ENCODE measurements at places on chromosomes 3 and 15.

DNA sequence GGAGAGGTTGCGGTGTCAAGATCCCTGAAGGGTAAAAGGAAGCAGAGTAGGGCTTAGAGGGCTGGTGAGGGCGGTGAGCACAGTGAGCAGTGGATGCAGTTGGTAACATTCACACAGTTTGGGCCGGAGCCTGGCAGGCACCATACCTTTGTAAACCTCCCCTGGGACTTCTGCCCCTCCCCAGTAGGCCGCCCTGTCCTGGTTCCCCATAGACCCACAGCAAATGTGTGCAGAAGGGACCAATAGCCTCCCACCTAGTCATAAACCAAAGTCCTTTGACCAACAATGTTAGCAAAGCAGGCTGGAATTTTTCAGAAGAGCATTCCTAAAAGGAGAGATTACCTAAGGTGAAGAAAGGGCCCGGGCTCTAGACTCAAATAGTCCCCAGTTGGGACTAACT lies 1.7 kb upstream of the PHGR1 start:
- DNase-seq = no peak

GRCh38 chr3:46824211-46824970 lies 38.9 kb downstream of the MYL3 start:
- no peak for DNase-seq

DNA sequence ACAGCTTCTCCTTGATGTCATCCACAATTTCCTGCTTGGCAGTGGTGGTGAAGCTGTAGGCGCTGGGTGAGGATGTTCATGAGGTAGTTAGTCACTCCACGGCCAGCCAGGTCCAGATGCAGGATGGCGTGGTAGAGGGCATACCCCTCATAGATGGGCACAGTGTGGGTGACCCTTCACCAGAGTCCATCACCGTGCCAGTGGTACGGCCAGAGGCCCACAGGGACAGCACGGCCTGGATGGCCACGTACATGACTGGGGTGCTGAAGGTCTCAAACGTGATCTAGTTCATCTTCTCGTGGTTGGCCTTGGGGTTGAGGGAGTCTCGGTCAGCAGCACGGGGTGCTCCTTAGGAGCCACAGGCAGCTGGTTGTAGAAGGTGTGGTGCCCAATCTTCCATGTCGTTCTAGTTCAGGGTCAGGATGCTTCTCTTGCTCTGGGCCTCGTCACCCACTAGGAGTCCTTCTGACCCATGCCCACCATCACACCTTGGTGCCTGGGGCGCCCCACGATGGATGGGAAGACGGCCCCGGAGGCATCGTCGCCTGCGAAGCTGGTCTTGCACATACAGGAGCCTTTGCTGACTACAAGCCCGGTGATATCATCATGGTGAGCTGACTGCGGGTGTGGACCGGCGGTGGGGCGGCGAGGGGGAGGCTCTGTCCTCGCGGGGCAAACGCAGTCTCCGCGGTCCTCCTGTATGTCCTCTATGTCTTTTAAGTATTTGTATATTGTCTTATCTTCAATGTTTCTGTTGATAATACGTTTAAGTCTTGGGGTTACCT lies 1119.0 kb downstream of the NAALADL2 start:
- no peak for DNase-seq

GRCh38 chr3:134816623-134817022 lies 21.6 kb downstream of the EPHB1 start:
- no peak for DNase-seq

GRCh38 chr15:39573844-39574243 lies 7.0 kb upstream of the THBS1 start:
- no peak for DNase-seq

DNA sequence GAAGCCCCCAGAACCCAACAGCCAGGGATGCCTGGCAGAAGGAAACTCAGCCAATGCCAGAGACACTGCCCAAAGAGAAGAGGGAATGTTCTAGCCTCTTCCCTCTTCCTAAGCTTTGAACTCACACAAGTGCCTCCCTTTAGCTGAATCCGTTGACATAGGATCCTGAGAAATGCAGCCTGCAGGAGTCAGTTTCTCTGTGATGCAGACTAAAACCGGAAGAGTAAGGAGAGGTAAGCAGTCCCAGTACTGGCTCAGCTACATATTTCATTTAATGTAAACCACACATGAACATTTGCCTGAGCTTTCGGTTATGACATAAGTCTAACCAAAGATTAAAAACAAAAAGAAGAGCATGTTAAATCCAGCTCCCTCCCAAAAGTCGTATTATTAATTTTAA lies 768.7 kb downstream of the TBL1XR1 start:
- no peak for DNase-seq

DNA sequence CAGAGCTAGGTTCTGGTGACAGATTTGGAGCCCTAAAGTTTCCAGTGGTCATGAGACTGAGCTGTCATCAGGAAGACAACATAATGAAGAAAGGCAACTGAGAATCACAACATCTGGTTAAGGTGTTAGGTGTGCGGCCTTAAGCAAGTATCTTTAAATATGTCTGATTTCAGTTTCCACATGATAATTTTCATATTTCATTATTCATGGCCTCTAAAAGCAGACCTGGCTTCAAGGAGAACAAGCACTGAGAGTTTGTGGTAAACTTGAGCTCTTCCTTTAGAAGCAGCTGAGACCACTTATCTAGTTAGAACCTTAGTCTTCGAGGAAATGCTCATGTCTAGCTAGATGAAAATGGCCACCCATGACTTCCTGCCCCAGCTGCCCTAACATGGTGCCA lies 25.7 kb upstream of the MYLK start:
- DNase-seq = no peak

DNA sequence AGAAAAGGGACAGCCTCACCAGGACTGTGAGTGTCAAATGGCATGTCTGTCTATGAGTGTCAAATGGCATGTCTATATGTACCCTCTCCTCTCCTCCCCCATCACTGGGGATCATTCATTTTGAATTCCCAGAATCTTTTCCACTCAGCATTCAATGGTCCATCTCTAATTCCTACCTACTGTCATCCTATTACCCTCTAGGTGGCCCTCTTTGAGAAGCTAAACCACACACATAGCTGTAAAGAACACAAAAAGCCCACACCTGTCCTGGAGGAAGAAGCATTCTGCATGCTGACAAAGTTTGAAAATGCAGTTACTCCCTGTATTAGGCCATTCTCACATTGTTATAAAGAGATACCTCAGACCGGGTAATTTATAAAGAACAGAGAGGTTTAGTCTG lies 46.2 kb upstream of the PYDC2 start:
- DNase-seq = no peak

- DNase-seq = no peak
Observed at GRCh38 chr3:14170531-14171159, 7.8 kb downstream of the XPC start.

DNA sequence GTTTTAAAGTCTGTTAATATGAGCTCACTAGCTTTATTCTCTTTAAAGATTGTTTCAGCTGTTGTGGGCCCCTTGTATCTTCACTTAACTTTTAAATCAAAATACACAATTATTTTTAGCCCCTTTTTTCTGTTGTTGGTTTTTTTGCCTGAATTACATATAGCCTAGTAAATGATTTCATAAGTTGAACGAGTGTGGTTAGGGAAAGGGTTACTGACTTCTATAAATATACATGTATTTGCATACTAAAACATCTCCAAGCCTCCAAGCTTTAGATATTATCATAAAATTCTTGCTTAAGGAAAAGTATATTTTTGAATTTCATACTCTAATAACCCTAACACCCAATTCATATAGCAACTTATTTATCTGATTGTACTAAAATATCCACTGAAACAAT lies 73.2 kb upstream of the ARL6 start:
- no peak for DNase-seq

DNA sequence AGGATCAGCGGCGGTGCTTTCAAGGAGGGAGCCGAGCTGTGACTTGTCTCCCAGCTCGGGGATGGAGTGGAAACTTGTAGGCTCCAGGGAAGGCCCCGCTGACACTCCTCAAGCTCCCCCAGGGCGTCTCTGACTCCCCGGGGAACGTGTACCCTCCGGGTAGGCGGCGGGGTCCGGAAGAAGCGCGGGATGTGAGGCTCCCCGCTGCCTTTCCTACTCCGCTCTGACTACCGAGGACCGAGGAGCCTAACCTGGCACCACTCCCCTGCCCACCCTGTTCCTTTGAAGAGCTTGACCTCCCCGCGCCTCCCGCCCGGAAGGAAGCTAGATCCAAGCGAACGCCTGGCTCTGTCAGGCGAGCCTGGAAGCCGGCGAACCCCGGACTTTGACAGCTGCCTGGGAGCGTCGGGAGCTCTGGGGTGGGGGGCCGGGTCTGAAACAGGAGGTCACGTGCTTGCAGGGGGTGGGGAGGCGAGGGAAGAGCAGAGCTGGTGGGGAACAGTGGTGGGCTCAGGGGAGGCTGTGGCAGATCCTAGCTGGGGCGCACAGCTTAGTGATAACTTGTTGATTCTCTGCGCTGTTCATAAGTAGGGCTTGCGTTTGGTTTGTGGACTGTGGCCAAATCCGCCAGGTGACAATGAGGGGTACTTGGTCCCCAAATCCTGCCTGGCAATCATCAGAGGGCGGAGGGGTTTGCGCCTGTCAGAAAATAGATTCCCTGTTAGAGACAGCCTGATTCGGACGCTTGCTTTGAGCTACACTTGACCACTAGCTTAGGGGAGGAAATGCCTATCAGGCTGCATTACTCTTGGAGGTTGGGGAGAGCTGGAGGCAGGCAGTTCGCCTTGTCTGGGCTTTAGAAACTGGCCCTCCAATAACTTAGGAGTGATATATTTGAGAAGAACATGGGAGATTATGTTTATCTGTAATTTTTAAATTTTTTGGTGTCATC lies 1.2 kb downstream of the CLSTN2 start:
- peak; percentile 20 for DNase-seq

DNA sequence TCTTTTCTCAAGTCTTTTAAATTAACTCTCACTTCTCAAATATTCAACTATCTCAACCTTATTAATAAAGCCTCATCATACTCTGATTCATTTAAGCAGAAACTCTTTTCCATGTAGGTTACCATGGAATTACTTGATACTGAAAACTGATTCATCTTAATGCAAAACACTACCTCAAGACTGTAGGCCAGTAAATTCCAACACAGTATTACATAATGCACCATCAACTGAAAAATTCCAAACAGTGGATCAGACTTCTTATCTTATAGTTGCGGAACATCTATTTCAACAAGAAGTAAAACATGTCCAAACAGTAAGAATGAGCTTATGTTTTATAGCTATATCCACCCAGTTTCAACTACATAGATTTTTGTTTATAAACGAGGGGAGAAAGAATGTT lies 124.5 kb downstream of the PEAK1 start:
- DNase-seq = no peak

DNA sequence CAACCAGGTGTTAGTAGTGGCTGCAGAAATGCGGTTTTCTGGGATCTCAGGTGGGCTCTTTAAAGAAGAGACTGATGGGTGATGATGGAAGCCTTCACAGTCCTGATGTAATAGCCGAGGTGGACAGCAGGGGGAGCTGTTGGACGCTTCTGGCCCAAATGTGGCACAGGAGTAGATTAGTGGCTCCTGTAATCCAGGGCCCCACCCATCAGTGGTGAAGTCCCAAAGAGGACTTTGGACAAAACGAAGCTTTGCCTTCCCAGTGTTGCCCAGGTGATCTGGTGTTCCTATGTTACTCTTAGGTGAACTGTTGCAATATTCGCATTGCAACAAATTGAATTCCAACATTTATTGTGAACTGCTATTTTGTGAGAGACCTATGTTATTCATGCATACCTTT lies 31.8 kb upstream of the MYZAP start:
- DNase-seq = peak; percentile 26

GRCh38 chr3:144586382-144586781 lies 614.8 kb downstream of the DIPK2A start:
- DNase-seq = no peak
